ENCODE measurements at places on chromosomes 6 and 20. TPM values are rescaled to one million over a fixed set of nuclear protein-coding genes. Genes with fewer than 3 reads are reported as not detected.

Gene BPIFB2
- total RNA-seq, result not detected

DNA sequence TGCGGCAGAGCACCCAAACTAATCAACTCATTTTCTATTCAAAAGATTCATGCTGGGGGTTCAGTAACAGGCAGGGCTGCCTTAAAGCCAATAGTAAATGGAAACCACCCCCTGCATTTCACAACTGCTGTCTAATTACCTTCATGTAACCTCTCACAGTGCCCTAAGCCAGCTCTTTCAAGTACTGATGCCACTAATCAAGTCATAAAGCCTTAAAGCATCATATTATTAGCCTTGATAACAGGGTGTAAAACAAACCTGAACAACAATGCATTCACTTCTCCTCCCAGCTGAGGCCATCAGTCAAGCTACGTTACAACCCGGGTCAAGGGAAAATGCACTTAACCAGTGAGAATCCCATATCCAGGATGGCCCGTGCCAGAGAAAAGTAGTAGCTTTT, 33.0 kb downstream of the TRERF1 start:
- DNase-seq, result no peak

DNA sequence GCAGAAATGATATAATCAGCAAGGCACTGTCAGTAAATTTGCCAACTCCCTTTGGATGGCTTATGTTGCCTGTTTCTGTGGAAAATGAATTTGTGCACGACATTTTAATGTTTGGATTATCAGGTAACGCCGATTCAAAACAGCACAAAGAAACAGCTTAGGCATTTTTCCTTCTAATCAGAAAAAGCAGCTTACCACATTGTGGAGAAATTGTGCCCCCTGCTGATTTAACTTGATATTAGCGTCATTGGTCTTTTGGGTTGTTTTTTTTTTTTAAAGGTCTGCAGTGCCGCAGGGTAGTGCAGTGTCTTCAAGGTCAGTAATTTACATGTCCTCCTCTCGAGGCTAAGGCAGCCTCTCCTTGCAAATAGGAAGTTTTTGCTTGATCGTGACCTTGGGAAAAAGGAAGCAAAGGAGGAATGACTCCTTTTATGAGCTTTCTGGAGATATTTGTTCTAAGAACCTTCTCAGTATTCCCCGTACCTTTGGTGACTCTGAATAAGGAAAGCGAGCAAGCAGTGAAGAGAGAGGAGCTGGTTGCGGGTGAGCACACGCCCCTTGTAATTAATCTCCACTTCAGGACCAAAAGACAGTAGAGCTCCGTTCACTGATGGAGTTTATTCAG, 79.1 kb downstream of the ELOVL4 start:
- DNase-seq, result peak; percentile 78

Gene NKAIN2
- 0.34 TPM for total RNA-seq

Gene DEFB124
- not detected for total RNA-seq

DNA sequence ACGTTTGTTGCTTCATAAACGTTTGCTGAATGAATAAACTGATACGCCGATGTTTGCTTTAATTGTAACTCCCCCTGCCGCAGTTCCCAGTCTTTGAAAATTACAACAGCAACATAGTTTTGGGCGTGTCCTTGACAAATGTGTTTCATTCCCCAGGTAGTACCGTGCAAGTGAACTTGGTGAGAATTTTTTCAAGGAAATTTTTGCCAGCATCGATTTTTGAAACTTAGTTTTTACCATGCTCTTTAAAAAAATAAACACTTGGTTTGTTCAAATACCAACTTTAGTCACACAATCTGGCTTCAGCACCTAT, 60.1 kb downstream of the FAM217A start:
- no peak for DNase-seq

DNA sequence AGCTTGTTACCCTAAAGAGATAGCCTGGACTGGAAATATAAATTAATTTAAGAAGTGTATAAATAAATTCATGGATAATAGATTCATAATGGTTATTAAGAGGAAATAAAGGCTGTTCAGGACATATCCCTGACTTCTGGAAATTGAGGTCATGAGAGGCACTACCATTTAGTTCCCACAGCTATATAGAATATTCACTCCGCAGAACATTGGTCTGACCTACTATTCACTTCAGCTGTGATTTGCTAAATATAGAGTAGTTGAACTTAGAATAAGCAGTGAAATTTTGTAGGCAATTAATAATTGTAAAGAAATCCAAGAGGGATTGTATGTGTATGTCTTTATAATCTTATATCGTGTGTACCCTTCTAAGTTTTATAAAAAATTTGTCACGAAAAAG, 112.8 kb downstream of the ARID1B start:
- DNase-seq, result no peak

Gene OLIG3
- not detected for total RNA-seq

GRCh38 chr20:50456452-50457324, 53.5 kb upstream of the PTPN1 start:
- DNase-seq, result no peak

GRCh38 chr6:166608774-166609173, 18.3 kb downstream of the RPS6KA2 start:
- peak; percentile 33 for DNase-seq

- no peak for DNase-seq
Measured at GRCh38 chr6:150119173-150119572, 23.7 kb upstream of the PPP1R14C start.

Gene BMP2
- 64.5 TPM for total RNA-seq

Gene CTCFL
- not detected for total RNA-seq

- peak; percentile 78 for DNase-seq
Measured at GRCh38 chr6:138692058-138692977, 81.3 kb upstream of the CCDC28A start.

Gene HAO1
- total RNA-seq, result not detected

DNA sequence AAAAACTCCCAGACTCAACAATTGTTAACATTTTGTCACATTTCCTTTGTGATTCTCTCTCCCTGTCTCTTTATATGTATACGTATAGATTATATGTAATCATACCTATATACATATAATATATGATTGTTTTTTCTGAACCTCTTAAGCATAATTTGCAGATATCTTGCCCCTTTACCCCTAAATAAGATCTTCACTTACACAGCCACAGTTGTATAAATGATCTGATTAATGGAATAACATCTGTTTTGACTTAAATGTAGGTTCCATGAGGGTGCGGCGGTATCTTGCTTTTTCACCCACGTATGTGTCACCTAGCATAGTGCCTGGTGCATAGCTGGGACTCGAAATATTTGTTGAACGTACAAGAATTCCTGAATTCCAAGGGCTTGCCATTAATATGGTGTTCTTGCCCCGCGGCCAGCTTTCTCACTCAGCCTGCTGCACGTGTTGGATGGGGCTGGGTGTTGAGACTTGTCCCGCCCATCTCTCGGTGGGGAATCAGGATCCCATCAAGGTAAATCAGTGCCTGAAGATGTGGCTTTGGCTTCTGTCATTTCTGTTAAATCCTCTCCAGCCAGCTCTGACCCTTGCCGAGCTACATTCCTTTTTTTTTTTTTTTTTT, 10.4 kb upstream of the MANBAL start:
- no peak for DNase-seq

- no peak for DNase-seq
Measured at GRCh38 chr6:53947780-53948179, 153.0 kb downstream of the LRRC1 start.

DNA sequence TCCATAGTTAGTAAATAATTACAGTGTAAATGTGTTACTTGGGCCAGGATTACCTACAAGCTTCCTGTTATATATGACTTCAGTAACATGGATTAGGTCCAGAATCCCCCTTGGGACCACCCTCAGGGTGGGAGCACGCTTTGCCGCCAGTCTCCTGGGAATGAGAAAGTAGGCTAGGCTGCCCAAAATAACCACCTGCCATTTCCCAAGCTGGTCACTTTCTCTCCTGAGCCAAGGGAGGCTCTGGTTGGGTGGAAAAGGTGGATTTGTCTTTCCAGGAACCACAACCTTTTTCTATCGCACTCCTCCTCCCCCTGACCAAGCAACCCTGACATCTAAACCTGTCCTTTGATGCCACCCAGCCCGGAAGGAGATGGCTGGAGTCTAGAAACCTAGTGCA, 9.6 kb upstream of the RIMS4 start:
- DNase-seq, result no peak

DNA sequence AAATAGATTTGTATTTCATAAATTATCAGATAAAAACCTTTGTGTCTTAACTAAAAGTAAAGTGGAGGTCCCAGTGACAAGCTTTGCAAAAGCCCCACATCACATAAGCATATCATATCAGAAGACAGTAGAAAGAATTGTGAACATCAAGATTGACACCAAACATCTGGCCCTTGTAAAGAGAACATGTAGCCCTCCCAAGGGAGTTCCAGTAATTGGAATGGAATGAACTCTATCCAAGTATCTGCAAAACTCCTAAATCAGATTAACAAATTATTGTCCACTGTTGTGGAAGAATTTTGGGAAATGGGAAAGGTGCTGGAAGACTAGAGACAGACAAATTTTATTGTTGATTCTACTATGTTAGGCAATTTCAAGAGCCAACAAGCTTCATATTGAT, 268.8 kb downstream of the KCNQ5 start:
- no peak for DNase-seq

Gene MICA
- total RNA-seq, result 24.2 TPM

DNA sequence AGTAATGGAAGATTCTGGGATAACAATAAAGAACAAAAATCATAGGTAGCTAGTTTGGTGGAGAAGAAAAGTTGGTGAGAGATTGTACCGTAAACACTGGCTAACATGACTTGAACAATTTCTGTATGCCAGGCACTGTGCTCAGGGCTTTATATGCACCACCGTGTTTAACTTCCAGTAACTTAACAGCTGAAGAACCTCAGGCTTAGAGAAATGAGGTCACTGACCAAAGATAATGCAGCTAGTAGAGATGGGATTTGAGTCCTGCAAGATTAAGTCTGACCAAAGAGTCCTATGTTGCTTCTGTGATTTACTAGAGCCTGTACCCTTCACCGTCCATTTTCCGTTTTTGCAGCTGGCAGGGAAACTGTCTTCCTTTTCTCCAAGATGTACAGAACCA, 2.7 kb downstream of the CSTF1 start:
- no peak for DNase-seq

DNA sequence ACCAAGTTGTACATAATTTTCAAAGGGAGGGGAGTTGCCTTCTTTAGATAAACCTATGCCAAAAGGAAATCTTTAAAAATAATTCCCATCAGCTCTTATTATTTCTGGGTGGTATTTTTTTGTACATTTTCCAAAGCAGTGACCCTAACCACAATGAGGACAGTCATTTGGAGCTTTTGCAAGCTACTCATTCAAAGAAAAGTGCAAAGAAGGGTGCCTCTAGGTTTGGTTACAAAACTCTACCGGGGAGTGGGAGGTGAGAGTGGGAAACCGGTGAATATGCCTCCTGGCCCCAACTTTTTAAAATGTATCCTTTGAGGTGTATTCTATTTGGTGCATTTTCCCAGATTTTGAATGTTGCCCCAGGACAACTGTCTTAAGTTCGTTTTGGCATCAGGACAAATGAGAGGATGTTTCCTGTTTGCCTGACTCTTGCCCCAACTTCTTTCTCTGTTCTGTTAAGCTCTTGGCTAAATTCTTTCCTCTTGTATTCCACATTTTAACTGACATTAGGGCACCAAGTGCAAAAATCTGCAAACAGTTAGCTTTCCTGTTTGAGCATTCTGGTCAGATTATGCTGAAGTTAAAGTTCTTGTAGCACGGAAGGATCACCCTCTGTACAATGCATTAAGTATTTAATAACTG, 78.9 kb downstream of the SLX4IP start:
- no peak for DNase-seq

- no peak for DNase-seq
Measured at GRCh38 chr20:13231031-13231752, 10.1 kb downstream of the ISM1 start.

Gene PDE7B
- total RNA-seq, result 2.2 TPM

DNA sequence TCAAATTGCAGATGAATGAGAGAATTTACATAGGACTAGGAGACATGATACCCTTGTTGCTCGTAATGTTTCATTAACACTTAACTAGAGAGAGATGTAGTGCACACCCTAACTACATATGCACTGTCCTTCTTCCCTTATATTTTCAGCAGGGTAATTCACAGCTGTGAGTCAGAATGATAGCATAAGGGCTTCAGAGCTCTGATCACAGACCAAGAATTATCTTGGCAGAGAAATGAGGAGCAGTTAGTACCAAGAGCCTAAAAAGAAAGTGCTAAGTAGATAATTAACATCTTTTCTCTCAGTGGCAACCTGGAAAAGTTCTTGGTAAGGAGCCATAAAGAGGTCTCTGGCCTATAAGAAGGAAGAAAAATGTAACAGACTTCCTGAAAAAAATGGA, 35.8 kb downstream of the GRIK2 start:
- no peak for DNase-seq

Gene ERVFRD-1
- total RNA-seq, result 0.19 TPM

Gene TCF15
- total RNA-seq, result not detected

Gene PEDS1
- total RNA-seq, result 21.2 TPM

Gene ZFAND3
- total RNA-seq, result 63.9 TPM

Gene MLN
- total RNA-seq, result not detected

Gene ADAM33
- total RNA-seq, result 6.4 TPM

DNA sequence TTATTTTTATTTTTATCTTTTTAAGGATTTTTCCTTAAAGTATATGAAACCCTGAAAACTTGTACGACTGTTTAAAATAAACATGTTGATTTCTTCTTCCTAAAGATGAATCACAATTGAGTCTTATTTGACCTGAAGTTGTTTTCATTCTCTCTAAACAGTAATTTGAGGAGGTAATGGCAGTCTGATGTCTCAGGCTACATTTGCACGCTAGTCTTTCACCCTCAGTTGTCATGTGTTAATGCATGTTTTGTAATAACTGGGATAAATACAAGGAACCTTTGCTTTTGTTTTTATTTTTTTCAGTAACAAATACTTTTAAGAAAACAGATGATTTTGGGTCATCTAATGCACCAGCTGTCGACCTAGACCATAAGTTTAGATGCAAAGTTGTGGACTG, 55.2 kb downstream of the SCAND1 start:
- no peak for DNase-seq

DNA sequence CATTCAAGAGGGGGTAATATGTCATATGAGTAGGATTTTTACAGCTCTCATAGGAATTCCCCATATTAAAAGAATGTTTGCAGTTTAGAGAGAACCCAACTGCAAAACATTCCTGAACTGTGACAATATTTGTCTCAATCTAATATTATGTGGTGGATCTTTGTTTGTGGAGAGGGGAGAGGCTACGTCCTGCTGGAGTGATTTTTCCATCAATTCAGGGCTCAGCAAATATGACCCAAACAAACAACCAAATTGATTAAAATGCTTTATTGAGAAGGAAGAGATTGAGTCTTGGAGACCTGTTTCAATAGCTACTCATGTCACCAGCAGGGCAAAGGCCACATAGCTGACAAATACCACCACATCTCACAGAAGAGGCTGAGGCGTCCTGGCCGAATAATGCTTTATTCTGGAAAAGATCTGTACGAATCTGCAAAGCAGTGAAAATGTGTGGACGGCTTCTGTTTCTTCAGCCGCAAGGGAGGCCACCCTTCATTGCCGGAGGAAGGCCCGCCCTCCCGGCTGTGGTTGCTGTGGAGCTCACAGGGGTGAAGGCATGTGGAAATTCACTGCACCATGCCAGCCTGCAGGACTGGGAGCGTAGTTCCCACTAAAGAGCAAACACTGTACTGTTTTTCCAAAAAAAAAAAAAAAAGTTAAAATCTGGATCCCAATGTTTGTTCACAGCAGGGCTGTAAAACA, 89.7 kb upstream of the QKI start:
- no peak for DNase-seq

Gene PLAGL1
- total RNA-seq, result 49.5 TPM

GRCh38 chr20:15336536-15336935, 999.1 kb upstream of the FLRT3 start:
- no peak for DNase-seq

- no peak for DNase-seq
Measured at GRCh38 chr6:29486577-29486976, 1.2 kb downstream of the MAS1L start.

Gene SLC2A10
- 13.4 TPM for total RNA-seq

Gene SDHAF4
- total RNA-seq, result 13.8 TPM

GRCh38 chr6:96626759-96627364, 63.9 kb downstream of the FHL5 start:
- no peak for DNase-seq

Data from mucosa of descending colon (tissue), 3 donors.